Muscle of arm (tissue), 14 donors: ENCODE measurements at places on chromosomes 4 and X.

DNA sequence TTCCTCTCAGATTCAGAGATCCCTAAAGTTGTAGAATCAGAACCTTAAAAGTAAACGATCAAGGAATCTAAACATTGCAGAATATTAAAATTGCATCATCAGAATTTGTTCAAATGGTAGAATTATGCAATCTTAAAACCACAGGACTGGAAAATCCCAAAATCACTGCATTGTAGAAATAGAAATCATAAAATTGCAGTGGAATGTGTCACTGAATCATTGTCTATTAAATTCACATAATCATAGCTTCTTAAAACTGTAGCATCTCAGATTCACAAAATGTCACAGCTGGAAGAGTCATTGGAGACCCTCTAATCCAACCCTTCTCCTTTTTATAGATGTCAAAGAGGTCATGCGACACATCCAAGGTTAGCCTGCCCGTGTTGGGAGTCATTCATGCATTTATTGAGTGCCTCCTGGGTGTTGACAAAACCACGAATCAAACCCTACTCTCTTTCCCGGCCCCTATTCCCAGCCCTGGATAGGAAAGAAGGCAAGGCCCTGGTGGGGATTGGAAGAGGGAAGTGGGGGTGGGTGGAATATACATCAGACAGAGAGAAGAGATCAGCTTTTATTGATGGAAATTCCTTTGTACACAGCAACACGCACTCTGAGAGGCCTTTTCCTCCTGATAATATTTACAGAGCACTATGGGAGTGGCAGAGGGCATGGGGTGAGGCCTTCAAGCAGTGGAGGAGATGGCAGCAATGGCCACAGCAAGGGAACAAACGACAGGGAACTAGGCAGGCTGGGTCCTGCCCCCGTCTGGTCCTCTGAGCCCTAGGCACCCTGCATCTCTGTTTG lies 15.4 kb downstream of the IQSEC2 start:
- DNase-seq, result no peak

- DNase-seq, result no peak
These were observed 188.4 kb upstream of the ANK2 start for GRCh38 chr4:112860830-112861690.

DNA sequence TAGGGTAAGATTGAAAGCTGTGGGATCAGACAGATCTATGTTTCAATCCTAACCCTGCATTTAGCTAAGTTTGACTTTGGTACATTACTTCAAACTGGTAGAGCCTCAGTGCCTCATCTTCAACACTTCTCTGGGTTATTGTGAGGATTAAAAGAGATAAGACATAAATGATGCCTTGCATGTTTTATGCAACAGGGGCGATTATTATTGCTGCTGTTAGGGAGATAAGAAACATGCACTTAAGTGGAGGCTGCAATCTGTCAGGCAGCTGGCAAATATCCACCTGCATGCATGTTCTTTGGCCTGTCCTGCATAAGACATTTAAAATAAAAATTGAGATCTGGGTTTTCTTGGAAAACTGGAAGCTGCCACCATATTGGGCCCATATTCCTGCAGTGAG lies 24.6 kb downstream of the UNC5C start:
- no peak for DNase-seq

- no peak for DNase-seq
These were observed 79.6 kb downstream of the ANTXR2 start for GRCh38 chr4:79993476-79993875.

GRCh38 chr4:38482696-38483095 lies 181.3 kb upstream of the KLF3 start:
- no peak for DNase-seq

DNA sequence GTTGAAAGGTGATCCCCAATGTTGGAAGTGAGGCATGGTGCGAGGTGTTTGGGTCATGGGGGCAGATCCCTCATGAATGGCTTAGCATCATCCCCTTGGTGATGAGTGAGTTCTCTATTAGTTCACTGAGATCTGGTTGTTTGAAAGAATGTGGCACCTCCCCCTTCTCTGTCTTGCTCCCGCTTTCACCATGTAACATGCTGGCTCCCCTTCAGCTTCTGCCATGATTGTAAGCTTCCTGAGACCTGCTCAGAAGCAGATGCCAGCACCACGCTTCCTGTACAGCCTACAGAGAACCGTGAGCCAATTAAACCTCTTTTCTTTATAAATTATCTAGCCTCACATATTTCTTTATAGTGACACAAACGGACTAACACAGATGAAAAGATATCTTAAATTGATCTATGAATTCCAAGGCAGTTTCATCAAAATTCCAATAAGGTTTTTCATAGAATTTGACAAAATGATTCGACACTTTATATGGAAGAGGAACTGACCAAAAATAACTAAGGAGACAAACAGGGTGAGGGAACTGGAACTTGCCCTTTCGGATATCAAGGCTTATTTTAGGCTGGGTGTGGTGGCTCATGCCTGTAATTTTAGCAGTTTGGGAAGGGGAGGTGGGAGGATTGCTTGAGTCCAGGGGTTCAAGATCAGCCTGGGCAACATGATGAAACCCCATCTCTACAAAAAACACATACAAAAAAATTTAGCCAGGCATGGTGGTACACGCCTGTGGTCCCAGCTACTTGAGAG lies 56.9 kb upstream of the OGT start:
- no peak for DNase-seq

GRCh38 chrX:132664273-132664672 lies 175.4 kb upstream of the MBNL3 start:
- no peak for DNase-seq

GRCh38 chrX:104670051-104670450 lies 104.1 kb downstream of the IL1RAPL2 start:
- DNase-seq, result no peak

DNA sequence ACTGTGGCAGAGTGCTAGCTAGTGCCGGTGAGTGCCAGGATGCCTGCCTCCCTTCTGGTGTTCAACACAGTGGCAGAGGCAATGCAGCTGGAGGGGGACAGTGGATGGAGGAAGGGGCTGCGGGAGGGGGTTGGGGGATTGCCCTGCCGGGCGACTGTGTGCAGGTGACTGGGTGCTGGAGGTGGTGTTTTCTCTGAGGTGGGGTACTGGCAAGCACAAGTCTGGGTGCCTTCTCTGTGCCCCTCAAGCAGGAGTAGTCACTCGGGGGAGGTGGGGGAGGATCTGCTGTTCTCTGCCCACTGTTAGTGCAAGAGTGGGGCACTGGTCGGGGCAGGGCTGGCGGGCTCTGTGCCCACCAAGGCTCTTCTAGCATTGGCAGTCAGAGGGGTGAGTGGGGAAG lies 10.3 kb upstream of the P2RY10 start:
- no peak for DNase-seq
